ENCODE measurements at places on chromosomes 1 and 21.

DNA sequence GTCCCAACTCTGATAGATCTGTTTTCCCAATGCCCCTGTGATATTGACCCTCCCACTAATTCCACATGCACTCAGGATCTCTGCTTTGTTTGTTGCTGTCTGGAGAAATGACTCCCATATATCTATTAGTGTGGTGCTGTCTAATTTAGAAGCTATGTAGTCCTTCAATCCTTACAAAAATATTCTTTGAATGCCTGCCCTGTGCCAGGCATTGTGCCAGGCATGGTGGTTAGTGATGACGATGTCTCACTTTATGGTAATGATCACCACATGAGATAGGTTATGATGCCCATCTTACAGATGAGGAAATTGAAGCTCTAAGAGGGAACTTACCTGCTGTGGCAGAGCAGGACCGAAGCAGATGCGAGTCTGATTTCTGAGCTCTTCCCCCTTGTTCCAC lies 12.9 kb downstream of the MYOG start:
- DNase-seq, result no peak

DNA sequence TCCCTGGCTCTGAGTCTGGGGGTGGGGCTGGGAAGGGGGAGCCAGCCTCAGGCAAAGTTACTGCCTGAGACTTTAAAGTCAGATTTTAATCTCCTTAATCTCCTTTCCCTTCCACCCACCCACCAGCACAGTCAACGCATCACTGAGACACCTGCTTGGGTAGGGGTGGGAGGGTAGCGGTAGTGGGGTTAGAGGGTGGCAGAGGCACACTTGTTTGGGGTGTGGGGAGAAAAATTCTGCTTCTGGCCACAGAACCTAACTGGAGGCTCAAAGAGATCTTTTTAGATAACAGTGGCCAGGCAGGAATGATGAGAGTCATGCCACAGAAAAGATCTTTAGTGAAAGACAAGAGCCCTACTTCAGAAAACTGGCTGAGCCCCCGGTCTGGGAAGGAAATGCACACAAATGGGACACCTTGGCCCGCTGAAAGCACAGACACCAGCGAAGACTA lies 44.1 kb downstream of the CD247 start:
- no peak for DNase-seq

DNA sequence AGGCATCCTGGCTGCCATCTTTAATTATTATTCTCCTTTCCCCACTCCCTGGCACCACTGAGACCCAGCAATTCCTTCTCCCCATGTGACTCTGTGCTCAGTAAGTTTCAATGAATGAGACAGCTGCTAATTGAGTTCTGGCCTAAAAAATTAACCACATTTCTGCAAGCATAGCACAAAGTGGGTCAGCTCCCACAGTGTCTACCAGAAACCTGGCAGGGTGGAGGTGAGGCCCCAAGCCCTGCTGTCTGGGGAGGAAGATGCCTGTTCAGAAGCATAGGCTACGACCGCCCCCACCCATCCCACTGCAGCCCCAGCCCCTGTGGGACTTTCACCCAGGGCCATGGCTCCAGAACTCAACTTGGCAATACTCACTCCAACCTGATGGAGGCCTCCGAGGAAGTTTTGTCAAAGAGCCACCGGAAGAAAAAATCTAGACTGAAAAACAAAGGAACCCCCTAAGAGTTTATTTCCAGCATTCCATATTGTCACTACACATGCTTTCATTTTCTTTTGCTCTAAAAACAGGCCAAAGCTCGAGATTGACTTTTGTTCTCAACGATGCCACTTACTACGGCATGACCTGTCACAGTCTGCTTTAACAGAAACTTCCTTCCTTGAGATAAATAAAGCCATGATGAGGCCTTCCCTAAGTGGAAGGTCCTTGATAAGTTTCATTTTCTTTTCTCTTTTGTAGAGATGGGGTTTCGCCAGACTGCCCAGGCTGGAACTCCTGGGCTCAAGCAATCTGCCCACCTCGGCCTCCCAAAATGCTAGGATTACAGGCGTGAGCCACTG lies 26.5 kb downstream of the TMEM63A start:
- no peak for DNase-seq

- no peak for DNase-seq
Observed at GRCh38 chr1:236518322-236518721, 5.5 kb upstream of the LGALS8 start.

DNA sequence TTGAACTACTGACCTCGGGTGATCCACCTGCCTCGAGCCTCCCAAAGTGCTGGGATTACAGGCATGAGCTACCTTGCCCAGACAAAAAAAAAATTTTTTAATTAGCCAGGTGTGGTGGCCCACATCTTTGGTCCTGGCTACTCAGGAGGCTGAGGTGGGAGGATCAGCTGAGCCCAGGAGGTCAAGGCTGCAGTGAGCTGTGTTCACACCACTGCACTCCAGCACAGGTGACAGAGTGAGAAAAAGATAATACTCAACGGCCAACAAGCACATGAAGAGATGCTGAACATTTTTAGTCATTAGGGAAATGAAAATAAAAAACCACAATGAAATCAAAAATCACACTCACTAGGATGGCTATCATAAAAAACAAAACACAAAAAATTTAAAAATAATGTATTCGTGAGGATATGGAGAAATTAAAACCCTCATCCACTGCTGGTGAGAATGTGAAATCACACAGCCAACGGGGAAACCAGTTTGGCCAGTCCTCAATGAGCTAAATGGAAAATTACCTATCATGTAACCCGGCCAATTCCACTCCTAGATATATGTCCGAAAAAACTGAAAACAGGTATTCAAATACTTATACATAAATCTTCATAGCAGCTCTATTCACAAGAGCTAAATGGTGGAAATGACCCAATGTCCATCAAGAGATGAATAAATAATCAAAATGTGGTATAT lies 41.2 kb downstream of the ENAH start:
- DNase-seq, result no peak

GRCh38 chr1:156749419-156750118 lies 1.9 kb downstream of the HDGF start:
- DNase-seq, result no peak

Measured in putamen (tissue), 1 donor.